ENCODE measurements at places on chromosomes 2 and 18.

- no peaks in the 10 kb centered on the region for H3K27me3 ChIP-seq
- no peak overlapping the region for H3K27ac ChIP-seq
- no peaks in the 10 kb centered on the region for H3K36me3 ChIP-seq
- no peaks in the 10 kb centered on the region for H3K4me1 ChIP-seq
- H3K4me3 ChIP-seq: no peak overlapping the region
Measured at GRCh38 chr2:37563375-37564015, 107.9 kb downstream of the CDC42EP3 start.

- H3K27ac ChIP-seq: peak overlapping the region; percentile 50
- H3K4me3 ChIP-seq: peak overlapping the region; percentile 53
- peaks cover 18% of the 10 kb centered on the region for H3K4me1 ChIP-seq
- peaks cover 10% of the 10 kb centered on the region for H3K36me3 ChIP-seq
- DNase-seq: peak; percentile 61
Measured at GRCh38 chr2:134432435-134432883, 178.6 kb downstream of the MGAT5 start.

GRCh38 chr2:129757915-129758783 is 221.3 kb upstream of the RAB6C start:
- no peaks in the 10 kb centered on the region for H3K27me3 ChIP-seq
- no peaks in the 10 kb centered on the region for H3K4me1 ChIP-seq
- H3K27ac ChIP-seq: no peak overlapping the region
- DNase-seq: peak; percentile 90
- no peaks in the 10 kb centered on the region for H3K36me3 ChIP-seq

DNA sequence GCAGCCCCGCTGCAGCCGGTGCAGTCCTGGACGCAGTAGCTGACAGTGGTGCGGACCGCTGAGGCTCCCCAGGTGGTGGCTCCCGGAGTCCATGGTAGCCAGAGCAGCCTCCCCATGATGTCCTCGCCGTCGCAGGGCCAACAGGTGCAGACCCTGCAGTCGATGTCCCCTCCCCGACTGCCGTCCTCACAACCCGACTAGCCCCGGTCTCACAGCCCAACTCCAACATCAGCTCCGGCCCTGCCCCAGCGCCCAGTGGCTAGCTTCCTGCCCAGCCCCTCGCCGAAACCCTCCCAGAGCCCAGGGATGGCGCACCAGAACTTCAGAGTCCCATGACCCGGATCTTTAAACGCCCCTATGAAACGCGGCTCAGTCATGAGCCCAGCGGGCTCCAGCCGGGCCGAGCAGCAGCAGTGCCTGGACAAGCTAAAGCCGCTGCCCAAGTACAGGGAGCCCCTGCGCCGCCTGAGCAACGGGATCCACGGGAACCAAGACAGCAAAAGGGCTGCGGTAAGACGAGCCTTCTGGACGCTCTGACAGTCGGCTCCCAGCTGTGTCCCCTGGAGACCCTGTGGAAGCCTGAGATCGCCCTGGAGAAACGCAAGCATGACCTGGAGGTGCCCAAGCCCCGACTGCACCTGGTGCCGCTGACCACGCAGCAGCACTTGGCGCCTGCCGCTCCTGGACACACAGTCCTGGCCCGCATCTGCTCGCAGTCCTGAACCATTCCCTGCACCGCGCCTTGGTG is 53.8 kb upstream of the TUBA3E start:
- H3K27me3 ChIP-seq: peaks cover 31% of the 10 kb centered on the region
- H3K4me3 ChIP-seq: no peak overlapping the region
- peaks cover 3% of the 10 kb centered on the region for H3K4me1 ChIP-seq
- H3K36me3 ChIP-seq: no peaks in the 10 kb centered on the region
- DNase-seq: no peak
- H3K27ac ChIP-seq: no peak overlapping the region

- no peaks in the 10 kb centered on the region for H3K36me3 ChIP-seq
- no peak overlapping the region for H3K27ac ChIP-seq
- H3K27me3 ChIP-seq: no peaks in the 10 kb centered on the region
- H3K4me1 ChIP-seq: peaks cover 11% of the 10 kb centered on the region
- DNase-seq: no peak
- H3K4me3 ChIP-seq: no peak overlapping the region
Measured at GRCh38 chr2:173149491-173149890, 73.8 kb downstream of the MAP3K20 start.

DNA sequence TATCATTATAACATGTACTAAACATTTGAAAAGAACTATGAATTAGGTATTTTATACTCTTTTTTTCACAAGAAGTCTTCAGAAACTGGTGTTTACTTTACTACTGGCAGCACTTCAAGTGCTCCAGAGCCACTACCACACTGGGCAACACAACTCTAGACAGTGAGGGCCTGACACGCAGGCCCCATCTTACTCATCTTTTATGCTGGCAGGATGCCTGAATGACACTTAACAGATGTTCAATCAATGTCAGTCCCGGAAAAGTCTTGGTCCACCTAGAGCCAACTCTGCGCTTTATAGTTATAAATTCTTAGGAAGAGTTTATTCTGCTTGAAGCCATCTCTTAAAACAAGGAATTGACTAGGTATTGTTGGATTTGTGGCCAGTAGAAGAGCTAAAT is 8.7 kb upstream of the WIPF1 start:
- no peaks in the 10 kb centered on the region for H3K36me3 ChIP-seq
- DNase-seq: no peak
- H3K27ac ChIP-seq: no peak overlapping the region
- no peaks in the 10 kb centered on the region for H3K27me3 ChIP-seq

DNA sequence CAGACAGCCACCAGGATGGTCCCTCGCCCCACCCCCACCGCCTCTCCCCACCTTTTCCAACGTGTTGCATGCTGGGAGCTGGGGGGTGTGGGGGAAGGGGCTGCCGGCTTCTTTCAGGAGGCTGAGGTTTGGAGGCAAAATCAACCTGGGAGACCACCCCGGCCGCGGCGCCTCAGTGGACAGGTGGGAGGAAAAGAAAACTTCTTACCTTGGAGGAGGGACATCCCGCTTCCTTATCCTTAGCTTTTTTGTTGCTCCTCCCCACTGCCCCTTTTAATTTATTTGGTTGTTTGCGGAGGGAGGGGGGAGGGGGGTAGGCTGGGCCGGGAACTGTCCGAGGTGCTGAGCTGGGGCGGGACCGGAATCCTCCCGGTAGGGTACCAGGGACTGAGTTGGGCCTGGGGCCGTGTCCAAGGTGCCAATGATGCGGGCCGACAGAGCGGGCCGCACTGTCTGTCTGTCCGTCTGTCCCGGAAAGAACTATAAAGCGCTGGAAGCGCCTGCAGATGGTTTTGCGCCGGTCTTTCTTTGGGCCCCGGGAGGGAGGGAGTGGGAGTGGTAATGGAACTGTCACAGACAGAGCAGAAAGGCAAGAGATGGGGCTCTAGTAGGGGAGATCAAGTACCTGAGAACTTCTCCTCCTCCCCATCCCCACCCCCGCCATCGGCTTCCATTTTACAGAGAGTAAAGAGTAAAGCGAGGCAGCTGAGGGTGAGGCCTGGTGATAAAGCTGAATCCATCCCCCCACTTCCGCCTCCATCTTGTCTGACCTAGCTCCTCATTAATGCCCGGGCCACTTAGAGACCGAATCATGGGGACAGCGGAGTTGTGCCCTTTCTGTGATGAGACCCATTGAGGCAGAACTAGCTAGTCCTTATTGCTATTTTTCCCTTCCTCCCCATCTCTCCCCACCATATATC is 2.4 kb downstream of the CDK5R2 start:
- DNase-seq: peak; percentile 90
- peak overlapping the region; percentile 83 for H3K4me3 ChIP-seq
- H3K27ac ChIP-seq: no peak overlapping the region
- H3K36me3 ChIP-seq: no peaks in the 10 kb centered on the region

GRCh38 chr18:36212301-36213171 is 25.2 kb downstream of the MOCOS start:
- no peak for DNase-seq
- H3K27ac ChIP-seq: no peak overlapping the region
- no peaks in the 10 kb centered on the region for H3K27me3 ChIP-seq
- H3K4me3 ChIP-seq: no peak overlapping the region
- H3K36me3 ChIP-seq: no peaks in the 10 kb centered on the region

DNA sequence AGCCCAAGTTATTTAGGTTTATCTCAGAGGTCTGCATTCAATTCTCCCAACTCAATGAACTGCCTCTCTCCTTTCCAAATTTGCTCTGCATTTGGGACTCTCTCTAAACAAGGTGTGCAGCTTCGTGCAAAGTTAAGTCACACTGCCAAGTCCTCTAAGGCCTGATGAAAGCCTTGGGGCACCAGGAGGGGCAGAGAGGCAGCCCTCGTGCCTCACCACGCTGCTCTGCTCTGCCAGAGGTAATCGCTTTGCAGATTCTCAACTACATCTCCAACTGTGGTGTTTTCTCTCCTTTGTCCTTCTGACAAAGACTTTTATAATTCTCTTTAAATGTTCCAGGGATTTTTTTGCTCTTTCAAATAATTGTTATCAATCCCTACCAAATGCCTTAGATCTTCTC is 283.0 kb downstream of the MEIS1 start:
- no peaks in the 10 kb centered on the region for H3K4me1 ChIP-seq
- H3K4me3 ChIP-seq: no peak overlapping the region
- no peaks in the 10 kb centered on the region for H3K36me3 ChIP-seq
- H3K27ac ChIP-seq: peak overlapping the region; percentile 72

GRCh38 chr2:9336576-9337314 is 86.6 kb downstream of the ITGB1BP1 start:
- peaks cover 5% of the 10 kb centered on the region for H3K36me3 ChIP-seq
- no peak overlapping the region for H3K27ac ChIP-seq
- no peak for DNase-seq
- peaks cover 7% of the 10 kb centered on the region for H3K4me1 ChIP-seq
- no peaks in the 10 kb centered on the region for H3K27me3 ChIP-seq
- no peak overlapping the region for H3K4me3 ChIP-seq

DNA sequence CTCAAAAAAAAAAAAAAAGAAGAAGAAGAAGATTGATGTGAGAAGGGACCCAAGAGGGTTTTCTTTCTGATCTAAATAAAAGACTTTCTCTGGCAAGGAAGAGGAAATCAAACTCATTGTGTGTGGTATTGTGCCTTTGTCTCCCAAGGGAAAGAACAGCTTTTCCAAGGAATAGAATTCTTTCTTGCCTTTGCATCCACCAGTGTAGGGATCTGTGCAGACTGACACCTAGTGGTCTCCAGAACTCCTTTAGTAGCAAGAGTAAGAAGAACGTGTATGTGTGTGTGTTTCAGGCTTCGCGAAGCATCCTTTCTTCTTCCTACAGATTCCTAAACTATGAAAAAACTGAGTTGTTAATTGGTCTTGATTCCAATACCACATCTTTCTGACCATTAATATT is 33.5 kb upstream of the CRIM1 start:
- DNase-seq: no peak
- no peaks in the 10 kb centered on the region for H3K4me1 ChIP-seq
- no peak overlapping the region for H3K27ac ChIP-seq
- H3K4me3 ChIP-seq: no peak overlapping the region
- no peaks in the 10 kb centered on the region for H3K27me3 ChIP-seq

DNA sequence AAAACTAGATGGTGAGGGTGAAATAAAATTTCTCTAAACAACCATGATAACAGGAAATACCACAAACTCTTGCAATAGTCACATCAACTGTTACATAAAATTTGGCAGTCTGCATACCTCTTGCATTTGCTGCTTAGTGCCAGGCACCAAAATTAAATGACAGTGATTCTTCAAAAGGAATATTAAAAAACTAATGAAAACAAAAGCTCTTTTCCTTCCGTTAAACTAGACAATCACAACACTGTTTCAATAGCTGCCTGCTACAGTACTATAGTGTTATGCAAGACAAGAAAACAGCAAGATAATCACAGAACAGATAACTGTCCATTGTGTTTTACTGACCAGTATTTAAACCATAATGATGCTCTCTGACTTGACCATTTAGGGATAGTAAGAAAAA is 239.0 kb upstream of the SMAD7 start:
- DNase-seq: no peak
- H3K4me3 ChIP-seq: no peak overlapping the region
- no peaks in the 10 kb centered on the region for H3K4me1 ChIP-seq
- H3K27ac ChIP-seq: no peak overlapping the region
- no peaks in the 10 kb centered on the region for H3K27me3 ChIP-seq

GRCh38 chr2:223621901-223622300 is 19.7 kb upstream of the SCG2 start:
- H3K4me3 ChIP-seq: no peak overlapping the region
- no peaks in the 10 kb centered on the region for H3K36me3 ChIP-seq
- no peak overlapping the region for H3K27ac ChIP-seq
- DNase-seq: no peak

DNA sequence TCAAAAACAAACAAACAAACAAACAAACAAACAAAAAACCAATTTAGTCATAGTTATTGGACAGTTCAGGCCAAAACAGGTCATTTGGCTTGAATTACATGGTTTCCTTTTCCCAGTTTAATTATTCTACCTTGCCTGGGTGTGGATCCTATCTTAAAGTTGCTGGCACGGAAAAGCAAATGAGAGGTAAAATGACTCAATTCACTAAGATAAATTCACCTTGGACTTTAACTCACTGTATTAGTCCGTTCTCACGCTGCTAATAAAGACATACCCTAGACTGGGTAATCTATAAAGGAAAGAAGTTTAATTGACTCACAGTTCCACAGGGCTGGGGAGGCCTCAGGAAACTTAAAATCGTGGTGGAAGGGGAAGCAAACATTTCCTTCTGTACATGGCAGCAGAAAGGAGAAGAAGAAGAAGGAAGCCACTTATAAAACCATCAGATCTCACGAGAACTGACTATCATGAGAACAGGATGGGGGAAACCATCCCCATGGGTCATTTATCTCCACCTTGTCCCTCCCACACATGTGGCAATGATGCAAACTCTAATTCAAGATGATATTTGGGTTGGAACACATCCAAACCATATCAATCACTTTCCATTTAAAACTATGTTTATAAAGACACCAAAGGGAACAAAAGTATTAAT is 22.5 kb upstream of the TRAPPC8 start:
- no peaks in the 10 kb centered on the region for H3K27me3 ChIP-seq
- no peak for DNase-seq
- no peaks in the 10 kb centered on the region for H3K4me1 ChIP-seq
- H3K27ac ChIP-seq: no peak overlapping the region
- H3K36me3 ChIP-seq: no peaks in the 10 kb centered on the region

DNA sequence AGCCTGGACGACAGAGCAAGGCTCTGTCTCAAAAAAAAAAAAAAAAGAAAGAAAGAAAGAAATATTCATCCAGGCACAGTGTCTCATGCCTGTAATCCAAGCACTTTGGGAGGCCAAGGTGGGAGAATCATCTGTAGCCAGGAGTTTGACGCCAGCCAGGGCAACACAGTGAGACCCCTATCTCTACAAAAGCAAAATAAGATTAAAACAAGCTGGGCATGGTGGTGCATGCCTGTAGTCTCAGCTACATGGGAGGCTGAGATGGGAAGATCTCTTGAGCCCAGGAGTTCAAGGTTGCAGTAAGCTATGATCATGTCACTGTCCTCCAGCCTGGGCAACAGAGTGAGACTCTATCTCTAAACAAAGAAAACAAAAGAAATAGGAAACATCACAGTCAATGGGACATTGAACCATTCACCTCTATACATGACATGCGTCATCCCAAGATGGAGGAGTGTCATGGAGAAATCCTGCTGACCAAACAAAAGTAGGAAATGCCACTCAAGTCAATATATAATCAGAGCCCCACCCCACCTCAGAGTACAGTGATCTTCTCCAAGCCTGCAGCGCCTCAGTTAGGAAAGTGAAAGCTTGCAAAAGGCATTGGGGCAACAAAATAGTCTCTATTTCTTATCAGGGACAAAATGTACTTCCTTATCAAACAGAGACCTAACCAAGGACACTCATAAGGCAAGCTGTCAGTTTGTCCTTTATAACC is 9.8 kb downstream of the FEV start:
- no peak overlapping the region for H3K27ac ChIP-seq
- no peak overlapping the region for H3K4me3 ChIP-seq
- H3K4me1 ChIP-seq: no peaks in the 10 kb centered on the region
- DNase-seq: peak; percentile 8
- peaks cover 90% of the 10 kb centered on the region for H3K27me3 ChIP-seq

GRCh38 chr2:41884718-41885117 is 163.1 kb upstream of the PKDCC start:
- H3K4me1 ChIP-seq: peaks cover 2% of the 10 kb centered on the region
- H3K4me3 ChIP-seq: no peak overlapping the region
- no peak overlapping the region for H3K27ac ChIP-seq
- H3K36me3 ChIP-seq: no peaks in the 10 kb centered on the region
